PC-3 (cell line): ENCODE measurements at places on chromosomes 6 and 20. TPM values are rescaled to one million over a fixed set of nuclear protein-coding genes. Genes with fewer than 3 reads are reported as not detected.

GSTA1 gene
- not detected in 2 replicates for total RNA-seq

ZNF831 gene
- total RNA-seq: not detected in 2 replicates

ALDH5A1 gene
- 11.9 and 12.2 TPM in 2 replicates for total RNA-seq

FAXC gene
- total RNA-seq: 3.9 and 5.4 TPM in 2 replicates

TPBG gene
- total RNA-seq: 43.0 and 49.6 TPM in 2 replicates

OR2B6 gene
- total RNA-seq: not detected in 2 replicates

PARD6B gene
- total RNA-seq: 3.7 and 4.3 TPM in 2 replicates

SUMO4 gene
- total RNA-seq: 0.69 TPM in 1 of 2 replicates, not detected in the other

DIDO1 gene
- 33.2 and 40.4 TPM in 2 replicates for total RNA-seq

LY6G5B gene
- 5.0 and 5.3 TPM in 2 replicates for total RNA-seq

C6orf132 gene
- total RNA-seq: 66.0 and 86.3 TPM in 2 replicates

CST1 gene
- 0.22 and 0.92 TPM in 2 replicates for total RNA-seq

MEP1A gene
- not detected in 2 replicates for total RNA-seq

NELFE gene
- 132 and 142 TPM in 2 replicates for total RNA-seq

POPDC3 gene
- 31.6 and 41.4 TPM in 2 replicates for total RNA-seq

DNMT3B gene
- 7.3 and 9.3 TPM in 2 replicates for total RNA-seq

PLN gene
- total RNA-seq: not detected in 2 replicates

COL9A3 gene
- 14.3 and 17.7 TPM in 2 replicates for total RNA-seq

SAMD5 gene
- total RNA-seq: 1.2 and 1.8 TPM in 2 replicates

ULBP2 gene
- 5.8 and 8.1 TPM in 2 replicates for total RNA-seq

ZKSCAN8 gene
- 10.3 and 12.0 TPM in 2 replicates for total RNA-seq

POLR1H gene
- 26.3 and 40.0 TPM in 2 replicates for total RNA-seq
